ENCODE measurements at places on chromosomes 7 and 10.

GRCh38 chr7:38700116-38700515, 68.9 kb upstream of the AMPH start:
- no peak for DNase-seq

GRCh38 chr10:49498425-49498824, 40.5 kb downstream of the ERCC6 start:
- DNase-seq = no peak

- DNase-seq = no peak
Observed at GRCh38 chr10:129631006-129631405, 164.0 kb downstream of the MGMT start.

DNA sequence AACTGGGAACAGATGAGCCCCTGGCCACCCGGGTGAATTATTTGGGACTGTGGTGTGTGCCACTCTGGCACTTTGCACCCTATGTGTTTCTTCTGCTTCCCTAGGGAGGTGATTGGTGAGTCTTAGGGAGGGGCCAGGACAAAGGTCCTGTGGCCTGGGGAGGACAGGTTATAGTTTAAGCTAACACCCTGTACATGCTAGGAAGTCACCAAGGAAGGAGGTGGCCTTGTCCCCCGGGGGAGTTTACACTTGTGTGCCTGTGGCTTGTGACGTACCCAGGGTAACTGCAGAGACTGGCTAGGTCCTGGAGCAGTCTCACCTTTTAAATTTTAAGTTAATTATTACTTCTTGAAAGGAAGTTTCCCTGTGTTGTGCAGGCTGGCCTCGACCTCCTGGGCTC, 196.2 kb downstream of the BAMBI start:
- no peak for DNase-seq

DNA sequence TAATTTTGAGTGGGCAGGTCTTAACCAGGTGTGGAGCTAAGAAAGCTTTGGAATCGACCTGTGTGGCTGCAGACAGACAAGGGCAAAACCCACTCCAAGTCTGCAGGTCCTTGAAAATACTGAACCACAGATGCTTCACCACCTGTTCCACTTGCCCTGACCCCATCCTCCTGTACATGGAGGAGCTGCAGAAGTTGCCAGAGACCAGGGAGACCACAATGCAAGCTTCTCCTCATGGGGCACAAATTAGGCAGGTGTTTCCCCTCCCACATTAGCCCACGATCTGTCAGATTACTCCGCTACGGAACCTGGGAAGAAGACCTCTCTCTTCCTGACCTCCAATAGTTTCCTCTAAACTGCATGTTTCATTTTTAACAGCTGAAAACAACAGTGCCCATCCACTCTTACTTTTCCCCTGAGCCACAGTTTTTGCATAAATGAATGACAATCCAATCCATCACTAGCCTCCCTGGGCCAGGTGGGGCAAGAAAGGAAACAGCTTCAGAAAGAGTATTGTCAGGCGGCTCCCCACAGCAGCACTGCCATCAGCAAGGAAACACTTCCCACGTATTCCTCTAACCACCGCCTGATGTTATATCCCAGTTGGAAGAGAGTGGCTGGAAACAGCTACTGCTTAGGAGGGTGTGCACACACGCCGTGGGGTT, 141.6 kb downstream of the PRKAG2 start:
- DNase-seq = no peak

GRCh38 chr10:24983946-24984345, 31.5 kb upstream of the PRTFDC1 start:
- DNase-seq = no peak

- no peak for DNase-seq
Observed at GRCh38 chr10:69272624-69273023, 5.7 kb upstream of the HK1 start.

- no peak for DNase-seq
Observed at GRCh38 chr7:41979834-41980307, 257.1 kb downstream of the GLI3 start.

DNA sequence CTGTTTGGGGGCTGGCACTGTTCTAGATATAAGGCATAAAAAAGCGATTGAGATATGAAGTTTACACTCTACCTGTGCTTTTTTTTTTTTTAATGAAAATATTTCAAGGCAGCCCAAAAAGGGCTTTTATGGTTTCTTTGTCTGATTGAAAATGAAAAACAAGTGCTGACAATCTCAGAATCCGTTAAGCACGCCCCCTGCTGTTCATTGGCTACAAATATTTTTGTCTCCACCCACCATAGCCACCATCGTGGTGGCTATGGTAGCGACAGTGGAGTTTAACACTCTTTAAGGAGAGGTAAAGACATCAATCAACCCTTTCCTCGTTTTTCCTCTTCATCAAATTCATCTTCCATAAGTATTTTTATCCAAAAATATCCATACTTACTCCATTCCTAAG, 94.2 kb downstream of the CD36 start:
- DNase-seq = no peak

DNA sequence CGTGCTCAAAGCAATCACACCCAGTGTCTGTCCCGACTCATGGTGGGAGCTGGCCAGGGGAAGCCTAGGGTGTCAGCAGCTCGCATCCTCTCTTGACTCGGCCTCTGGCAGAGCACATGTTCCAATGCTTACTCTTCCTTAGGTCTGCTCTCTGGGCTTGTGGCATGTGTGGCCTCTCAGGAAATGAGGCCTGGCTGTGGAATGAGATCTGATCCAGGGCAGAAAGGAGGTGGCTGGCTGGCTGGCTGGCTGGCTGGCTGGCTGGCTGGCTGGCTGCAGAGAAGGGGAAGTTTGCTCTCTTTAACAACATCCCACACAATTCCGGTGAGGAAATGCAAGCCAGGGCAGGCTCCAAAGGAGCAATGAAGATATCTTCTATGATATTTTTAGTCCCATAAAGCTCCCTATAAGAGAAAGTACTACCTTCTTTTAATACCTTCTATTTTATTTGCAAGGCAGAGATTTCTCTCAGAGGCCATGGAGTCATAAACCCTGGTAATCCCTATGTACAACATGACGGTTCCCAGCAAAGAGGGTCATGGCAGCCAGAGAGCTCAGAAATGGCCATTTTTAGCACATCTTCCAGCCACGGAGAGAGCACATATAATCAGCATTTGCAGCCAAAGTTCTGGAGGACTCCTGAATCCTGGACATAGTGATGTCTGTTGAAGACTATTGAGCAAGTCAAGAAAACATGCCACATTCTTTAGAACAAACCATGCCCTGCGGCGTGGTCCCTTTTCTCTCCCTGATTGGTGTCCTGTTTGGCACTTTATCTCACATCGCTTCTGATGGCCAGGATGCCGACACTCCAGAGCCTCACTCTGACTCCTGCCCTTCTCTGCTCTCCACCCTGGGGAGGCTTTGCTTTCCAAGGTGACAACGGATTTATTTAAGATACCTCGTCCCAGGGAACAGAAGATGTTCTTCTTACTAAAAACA, 153.7 kb downstream of the FANK1 start:
- no peak for DNase-seq

DNA sequence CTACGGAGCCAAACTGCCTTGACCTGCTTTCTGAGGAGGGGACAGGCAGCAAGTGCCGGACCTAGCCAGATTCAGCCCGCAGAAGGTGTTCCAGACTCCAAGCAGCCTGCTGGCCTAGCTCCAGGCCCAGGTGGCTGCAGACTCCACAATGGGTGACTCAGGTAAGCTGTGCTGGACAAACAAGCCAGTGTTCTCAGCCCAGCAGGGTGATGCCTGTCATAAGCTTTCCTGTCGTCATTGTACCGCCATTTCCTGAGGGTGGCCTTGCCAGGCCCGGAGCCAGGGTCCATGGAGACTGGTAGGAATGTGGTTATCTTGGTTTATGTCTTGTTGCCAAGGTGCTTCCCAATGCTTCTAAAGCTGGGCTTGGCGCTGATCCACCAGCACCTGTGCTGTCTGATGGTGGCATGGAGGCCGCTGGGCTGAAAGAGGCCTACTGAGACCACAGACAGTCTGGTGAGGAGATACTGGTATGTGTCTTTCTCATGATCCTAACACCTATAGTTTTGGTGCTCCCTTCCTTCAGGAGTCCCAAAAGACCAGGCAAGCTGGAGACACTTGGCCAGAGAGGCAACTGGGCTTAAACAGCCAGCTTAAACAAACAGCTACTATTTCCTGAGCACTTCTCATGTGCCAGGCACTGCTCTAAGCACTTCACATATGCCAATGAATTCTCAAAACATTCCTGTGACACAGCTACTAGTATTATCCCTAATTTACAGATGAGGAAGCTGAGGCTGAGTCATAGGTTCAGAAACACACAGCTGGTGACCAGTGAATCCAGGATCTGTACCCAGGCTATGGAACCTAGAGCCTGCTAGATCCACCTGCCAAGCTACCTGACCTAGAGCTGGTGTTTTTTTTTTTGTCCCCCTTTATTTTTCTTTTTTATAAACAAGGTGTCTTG, 42.0 kb downstream of the ZC3HC1 start:
- DNase-seq = no peak

All from stimulated activated CD8-positive, alpha-beta memory T cell treated with anti-CD3 and anti-CD28 coated beads, Interleukin-15, amount 100 ng/mL, for 24 hours (primary cell).